ENCODE measurements at places on chromosomes 1 and 21.
A peak's percentile ranks its signal among the peaks of the same experiment; 100 is the strongest.

DNA sequence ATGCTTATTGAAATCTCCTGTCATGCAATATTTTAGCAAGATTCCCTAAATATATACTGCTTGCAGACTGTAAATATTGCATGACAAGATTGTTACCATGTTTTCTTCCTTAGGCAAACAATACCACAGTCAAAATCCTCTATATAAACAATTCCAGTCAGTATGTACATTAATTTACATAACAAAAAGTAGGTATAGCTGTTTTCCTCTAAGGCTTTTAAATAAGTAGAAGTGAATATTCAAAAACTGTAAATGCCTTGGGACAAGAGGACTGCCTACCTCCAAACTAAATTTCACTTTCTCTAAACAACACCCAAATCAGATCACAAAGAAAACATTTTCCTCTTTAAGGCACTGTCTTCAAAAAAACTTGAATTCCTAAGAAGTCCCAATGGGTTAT lies 17.3 kb upstream of the FOXD3 start:
- DNase-seq, result no peak

- DNase-seq, result no peak
These were observed 6.2 kb upstream of the KCNK2 start for GRCh38 chr1:215076322-215076721.

DNA sequence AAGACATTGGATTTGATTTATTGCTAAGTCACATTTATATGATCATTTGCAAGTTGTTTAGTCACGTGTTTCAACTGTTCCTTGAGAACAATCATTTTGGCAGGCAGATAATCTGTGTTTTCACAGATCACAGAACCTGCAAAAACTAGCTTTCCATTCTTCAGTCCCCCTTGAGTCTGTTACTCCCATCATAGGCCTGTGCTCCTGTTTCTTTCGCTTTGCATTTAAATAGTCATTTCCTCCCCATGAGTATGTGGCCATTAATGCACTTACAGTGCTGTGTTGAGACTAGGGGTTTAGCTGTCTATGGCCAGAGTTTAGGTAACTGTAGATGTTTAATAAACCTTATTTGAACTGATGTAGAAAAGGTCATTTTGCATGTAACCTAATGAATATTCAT lies 214.5 kb downstream of the PATJ start:
- no peak for DNase-seq

DNA sequence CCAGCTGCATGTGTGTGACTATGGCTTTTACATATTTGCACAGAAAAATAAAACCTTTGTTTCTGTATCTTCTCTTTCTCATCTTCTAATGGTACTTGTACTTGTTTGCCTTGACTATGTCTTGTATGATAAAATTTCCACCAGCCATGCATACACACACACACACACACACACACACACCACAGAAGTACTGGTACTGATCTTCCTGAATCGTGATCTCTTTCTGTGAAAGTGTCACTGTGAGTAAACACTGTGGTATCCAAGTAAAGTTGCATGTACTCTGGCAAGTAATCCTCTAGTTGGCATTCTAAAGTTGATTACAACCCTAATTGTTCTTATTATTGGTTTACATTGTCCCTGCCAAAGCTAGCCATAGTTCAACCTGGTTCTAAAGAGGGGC lies 176.7 kb downstream of the CRB1 start:
- no peak for DNase-seq

DNA sequence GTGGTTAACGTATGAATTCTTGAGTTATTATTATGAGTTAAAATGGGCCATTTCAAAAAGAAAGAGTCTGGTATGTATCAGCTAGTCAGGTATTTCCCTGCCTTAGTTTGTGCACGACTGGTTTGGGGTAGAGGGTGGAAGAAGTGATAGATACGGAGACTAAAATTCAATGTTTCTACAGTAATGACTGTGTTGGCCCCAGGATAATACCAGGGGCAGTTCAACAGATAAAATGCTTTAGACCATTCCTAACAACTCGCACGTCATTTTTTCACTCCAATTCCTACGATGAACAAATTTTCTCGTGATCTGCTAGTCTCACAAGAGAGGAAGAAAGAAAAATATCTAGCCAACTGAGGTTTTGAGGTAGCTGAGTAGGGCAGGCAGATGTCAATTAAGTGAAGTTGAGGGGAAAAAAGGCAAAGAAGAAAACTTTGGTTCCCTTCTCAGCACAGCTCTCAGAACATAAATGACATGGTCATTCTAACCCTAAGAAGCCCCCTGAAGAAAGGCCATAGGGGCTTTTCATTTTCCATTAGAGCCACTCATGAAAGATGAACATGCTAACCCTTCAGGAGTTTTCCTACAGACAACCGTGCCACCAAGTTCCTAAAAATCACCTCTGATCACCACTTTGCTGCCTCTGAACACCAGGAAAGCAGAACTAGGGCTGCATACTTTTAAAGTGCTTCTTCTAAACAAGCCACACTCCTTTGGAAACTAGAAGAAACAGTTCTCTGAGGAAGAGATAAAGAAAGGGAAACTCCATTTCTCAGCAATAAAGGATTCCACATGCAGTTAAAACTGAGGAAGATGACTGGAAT lies 5.6 kb downstream of the MCOLN2 start:
- no peak for DNase-seq

DNA sequence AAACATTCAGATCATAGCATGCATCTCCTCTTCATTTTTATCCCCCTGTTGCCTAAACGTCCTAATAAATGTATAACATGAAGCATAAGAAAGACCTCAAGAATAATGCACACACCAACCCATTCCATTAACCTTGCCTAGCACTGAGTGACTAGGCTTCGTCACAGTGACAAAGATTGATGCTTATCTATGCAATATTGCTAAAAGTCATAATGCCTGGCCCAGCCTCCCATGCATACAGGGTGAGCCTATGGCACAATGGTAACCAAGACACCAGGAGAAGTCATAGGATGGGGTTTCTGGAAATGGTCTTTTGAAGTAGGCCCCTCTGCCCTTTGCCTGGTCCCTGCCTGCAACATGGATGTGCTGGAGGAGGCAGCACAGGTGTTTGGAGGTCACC lies 33.8 kb downstream of the ABCA4 start:
- DNase-seq, result no peak

DNA sequence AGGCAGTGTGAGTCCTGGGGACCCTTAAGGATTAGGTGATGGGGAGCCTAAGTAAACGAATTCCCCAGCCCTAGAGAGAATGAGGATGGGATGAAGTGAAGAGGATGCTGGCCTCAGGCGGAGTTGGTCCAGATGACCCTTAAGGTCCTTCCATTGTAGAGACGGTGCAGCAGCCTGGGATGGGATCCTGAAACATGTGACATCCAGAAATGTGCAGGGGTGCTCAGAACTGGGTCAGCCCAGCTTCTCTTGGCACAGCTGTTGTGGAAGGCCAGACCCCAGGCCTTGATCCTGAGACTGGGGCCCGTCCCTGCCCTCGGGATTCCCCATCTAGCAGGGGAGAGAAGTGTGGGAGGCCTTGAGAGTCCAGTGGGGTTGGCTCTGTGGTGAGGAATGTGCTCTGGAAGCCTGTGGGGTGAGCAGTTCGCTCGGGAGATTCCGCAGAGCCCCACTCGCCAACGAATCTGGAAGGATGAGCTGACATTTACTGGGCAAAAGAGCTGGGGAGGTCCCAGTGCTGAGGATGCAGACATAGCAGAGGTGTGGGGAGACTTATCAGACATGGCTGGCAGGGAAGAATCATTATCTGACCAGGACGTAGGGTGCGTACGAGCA lies 28.1 kb downstream of the A3GALT2 start:
- no peak for DNase-seq

GRCh38 chr1:14926818-14927575 lies 226.6 kb upstream of the TMEM51 start:
- no peak for DNase-seq

DNA sequence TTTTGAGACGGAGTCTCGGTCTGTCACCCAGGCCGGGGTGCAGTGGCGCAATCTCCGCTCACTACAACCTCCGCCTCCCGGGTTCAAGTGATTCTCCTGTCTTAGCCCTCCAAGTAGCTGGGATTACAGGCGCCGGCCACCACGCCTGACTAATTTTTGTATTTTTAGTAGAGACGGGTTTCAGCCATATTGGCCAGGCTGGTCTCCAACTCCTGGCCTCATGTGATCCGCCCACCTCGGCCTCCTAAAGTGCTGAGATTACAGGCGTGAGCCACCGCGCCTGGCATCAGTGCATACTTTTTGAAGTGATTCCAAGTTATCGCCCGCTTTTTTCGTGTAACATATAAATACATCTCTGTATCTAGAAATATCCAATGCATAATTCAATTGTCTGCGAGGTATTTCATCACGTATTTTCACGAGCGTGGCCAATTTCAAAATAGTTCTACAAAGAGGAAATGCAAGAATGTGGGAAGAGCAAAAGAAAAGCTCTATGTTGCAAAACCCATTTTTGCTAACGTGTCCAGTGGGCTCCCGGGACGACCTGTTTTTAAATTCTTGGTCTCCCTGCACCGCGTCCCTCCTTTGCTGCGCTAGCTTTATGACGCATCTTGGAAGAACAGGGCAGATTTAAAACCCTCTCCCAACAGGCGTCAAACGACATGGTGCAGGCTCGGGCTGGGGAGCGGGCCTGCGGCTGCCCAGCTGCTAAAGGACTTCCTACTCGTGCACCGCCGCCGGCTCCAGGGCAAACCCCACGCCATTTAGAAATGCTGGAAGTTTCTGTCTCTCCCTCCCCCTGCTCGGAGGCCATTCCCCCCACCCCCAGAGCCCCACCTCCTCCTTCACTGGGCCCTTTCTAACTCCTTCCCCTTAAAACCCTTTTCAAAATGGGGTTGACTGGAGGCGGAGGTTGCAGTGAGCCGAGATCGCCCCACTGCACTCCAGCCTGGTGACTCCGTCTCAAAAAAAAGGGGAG lies 923 bp upstream of the IFNGR2 start:
- peak; percentile 80 for DNase-seq

DNA sequence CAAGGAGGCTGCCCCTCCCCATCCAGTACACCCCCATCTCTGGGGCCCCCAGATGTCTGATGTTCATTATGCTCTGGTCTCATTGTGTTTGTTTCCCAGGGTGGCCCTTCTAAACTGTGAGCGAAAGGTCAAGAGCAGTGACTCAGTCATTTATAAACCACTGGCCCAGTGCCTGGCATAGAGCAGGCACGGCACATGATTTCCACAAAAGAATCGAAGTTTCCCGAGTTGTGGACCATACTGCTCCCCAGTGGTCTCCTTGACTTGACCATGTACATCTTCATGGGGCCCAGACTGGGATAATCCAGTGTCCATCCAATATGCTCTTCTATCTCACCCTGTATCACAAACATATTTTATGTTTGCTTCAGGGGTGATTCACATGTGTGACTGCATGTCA lies 153.3 kb downstream of the NR5A2 start:
- no peak for DNase-seq

DNA sequence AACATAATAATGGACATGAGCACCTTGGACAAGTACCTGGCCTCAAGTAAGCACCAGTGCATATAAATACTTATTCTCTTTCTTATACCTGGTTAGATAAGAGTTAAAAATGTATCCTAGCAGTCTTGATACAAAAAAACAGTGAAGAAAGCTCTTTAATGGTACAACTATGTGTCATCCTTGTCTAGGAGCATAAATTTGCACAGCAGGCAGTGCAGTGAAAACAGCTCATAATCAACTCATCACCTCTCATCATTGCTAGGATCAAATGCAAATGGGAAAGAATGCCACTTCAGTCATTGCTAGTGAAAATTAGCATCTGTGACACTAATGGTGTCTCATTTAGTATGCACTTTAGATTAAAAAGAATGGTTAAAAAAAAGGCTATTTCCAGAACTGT lies 7.6 kb downstream of the SAMSN1 start:
- DNase-seq, result no peak

- no peak for DNase-seq
These were observed 11.8 kb downstream of the CHIT1 start for GRCh38 chr1:203217668-203218067.

DNA sequence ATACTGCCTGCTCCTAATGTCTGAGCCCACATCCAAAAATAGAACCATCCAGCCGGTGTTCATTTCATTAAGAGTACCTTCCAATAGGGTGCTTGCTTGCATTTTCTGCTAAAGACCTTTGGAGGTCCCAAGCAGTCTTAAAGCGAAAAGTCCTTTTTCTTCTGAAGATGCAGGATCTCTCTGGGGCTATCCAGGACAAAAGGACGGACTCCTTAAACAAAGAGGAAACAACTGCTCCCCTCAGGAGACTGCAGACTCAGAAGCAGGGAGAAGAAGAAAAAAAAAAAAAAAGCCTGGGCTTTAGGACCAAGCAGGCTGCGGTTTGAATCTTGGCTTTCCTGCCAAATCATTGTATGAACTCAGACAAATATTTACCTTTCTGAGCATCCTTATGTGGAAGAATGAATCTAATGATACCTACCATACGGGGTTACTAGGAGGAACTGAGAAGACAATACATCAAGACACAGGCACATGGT lies 204.0 kb downstream of the PLPP3 start:
- DNase-seq, result no peak

- no peak for DNase-seq
These were observed 37.5 kb upstream of the NLRP3 start for GRCh38 chr1:247378334-247379073.

GRCh38 chr1:40379785-40380452 lies 6.4 kb downstream of the SMAP2 start:
- no peak for DNase-seq

- DNase-seq, result no peak
These were observed 123.1 kb downstream of the PGBD5 start for GRCh38 chr1:230303069-230303468.

DNA sequence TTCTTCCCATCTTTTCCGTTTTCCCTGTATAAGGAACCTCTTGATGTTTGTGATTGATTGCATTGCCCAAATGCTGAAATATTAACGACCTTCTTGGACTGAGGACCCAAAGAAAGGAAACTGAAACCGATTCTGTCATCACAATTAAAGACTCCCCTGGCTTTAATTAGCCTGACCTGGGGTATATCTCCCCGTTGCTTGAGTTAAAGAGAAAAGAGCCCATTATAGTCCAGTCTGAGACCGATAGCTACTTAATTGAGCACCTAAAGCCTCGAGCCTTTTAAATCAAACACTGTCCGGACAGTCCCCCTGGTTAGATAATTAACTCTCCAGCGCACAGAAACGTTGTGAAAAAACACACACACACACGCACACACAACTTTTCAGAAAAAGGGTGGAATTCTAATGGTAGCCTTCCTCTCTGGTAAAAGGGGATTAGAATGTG lies 8.0 kb downstream of the LMO4 start:
- DNase-seq, result no peak

- no peak for DNase-seq
These were observed 61.3 kb upstream of the DIP2A start for GRCh38 chr21:46397211-46397905.

GRCh38 chr1:163826500-163826899 lies 504.7 kb downstream of the NUF2 start:
- no peak for DNase-seq

DNA sequence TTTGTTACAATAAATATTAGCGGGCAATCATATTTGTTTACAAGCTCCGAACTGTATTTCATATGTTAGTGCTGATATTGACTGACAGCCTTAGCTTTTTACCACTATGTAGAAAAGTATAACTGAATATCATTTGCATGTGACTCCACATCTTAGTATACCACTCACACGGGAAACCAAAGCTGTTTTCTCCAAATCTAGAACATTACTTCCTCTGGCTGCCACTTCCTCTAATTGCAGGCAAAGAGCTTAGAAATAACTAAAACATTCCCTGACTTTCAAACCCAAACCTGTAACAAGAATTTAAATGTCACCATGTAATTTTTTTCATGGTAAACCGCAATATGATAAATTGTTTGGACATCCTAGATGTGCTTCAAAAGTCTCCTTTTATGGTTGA lies 174.7 kb downstream of the LBR start:
- no peak for DNase-seq

- DNase-seq, result no peak
These were observed 69.2 kb downstream of the PRDM2 start for GRCh38 chr1:13769212-13769611.

Measured in SIG-M5 (cell line).